ENCODE measurements at places on chromosomes 3 and 15. TPM values are rescaled to one million over a fixed set of nuclear protein-coding genes. Genes with fewer than 3 reads are reported as not detected.

The ADCY5 gene
- 0.46 TPM for total RNA-seq

The TUBGCP5 gene
- total RNA-seq, result 17.8 TPM

The CPNE9 gene
- total RNA-seq, result not detected

The LRRIQ4 gene
- not detected for total RNA-seq

The ZNF654 gene
- 12.1 TPM for total RNA-seq

The LRRN1 gene
- not detected for total RNA-seq

The RARRES1 gene
- 166 TPM for total RNA-seq
